ENCODE measurements at places on chromosomes 5 and 9. TPM values are rescaled to one million over a fixed set of nuclear protein-coding genes. Genes with fewer than 3 reads are reported as not detected.

- peak; percentile 29 for DNase-seq
Observed at GRCh38 chr5:172455087-172455381, 709 bp upstream of the SH3PXD2B start.

GRCh38 chr5:72125941-72126620, 18.8 kb downstream of the MAP1B start:
- no peak for DNase-seq

GRCh38 chr9:91994422-91994821, 44.4 kb upstream of the ROR2 start:
- DNase-seq, result no peak

DNA sequence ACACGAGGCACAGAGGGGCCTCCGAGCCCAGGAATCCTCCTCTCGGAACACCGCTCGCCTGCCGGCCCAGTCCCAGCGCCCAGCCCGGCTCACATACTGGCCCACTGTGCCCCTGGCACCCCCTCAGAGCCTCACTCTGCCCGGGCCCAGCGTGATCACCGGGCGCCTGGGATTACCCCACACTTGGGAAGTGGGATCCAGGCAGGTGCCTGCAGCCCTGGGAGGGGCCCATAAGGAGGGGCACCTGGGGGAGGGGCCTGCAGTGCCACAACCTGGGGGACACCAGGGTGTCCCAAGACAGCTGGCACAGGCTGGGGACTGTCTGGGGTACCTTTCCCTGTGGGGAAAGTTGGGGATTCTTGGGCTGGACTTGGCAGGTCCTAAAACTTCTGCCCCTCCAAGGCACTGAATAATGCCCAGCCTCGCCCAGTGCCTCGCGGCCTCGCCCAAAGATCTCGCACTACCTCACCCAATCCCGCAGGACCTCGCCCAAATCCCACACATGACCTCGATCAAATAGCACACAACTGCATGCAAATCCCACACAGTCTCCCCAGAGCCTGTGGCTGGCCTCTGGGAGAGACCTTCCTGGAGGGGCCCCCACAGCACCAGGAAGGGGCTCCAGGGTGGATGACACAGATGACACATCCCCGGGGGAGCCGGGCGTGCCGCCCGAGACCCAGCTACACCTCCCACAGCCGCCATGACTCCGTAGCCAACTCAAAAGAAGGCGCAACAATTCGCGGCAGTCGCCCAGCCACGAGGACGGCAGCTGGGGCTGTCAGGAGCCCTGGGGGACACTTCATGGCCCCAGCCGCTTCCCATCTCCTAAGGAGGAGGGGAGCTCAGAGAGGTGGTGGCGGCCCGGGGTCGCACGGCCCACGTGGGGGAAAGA, 13.7 kb downstream of the NOTCH1 start:
- DNase-seq, result no peak

DNA sequence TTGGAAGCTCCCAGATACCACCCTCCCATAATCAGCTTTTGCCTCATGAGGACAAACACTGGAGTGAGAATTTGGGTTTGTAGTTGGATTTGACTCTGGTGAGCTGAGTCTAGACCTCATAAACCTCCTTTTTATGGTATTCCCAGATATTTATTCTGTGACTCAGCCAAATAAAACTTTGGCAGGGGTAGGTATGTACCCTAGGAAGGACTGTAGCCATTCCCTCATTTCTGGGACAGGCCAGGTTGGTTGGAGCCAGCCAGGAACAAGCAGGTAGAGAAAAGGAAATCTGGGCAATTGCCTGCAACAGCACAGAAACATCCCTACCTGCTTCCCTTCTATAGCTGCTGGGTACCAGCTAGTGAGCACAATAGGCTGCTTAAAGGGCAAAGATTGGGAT, 19.4 kb downstream of the ENHO start:
- no peak for DNase-seq

- DNase-seq, result no peak
Observed at GRCh38 chr9:105241356-105242043, 3.0 kb upstream of the SLC44A1 start.

DNA sequence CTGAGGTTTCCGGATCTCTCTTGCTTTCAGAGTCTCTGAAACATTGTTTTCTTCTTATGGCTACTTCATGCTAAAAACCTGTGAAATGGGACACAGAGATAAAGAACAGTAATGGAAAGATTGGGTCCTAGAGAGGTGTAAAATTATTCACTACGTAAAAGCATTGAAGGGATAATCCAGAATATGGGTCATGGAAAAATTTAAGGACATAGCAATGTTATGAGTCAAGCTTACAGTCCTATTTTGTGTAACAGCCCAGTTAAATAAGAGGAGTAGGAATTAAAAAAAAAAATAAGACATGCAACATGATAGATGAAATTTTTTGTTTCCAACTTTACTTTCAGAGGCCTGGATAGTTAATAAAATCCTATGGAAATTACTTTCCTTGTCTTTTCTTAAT, 61.9 kb upstream of the ELL2 start:
- DNase-seq, result peak; percentile 34

- DNase-seq, result no peak
Observed at GRCh38 chr5:79567926-79568549, 44.2 kb upstream of the TENT2 start.

DNA sequence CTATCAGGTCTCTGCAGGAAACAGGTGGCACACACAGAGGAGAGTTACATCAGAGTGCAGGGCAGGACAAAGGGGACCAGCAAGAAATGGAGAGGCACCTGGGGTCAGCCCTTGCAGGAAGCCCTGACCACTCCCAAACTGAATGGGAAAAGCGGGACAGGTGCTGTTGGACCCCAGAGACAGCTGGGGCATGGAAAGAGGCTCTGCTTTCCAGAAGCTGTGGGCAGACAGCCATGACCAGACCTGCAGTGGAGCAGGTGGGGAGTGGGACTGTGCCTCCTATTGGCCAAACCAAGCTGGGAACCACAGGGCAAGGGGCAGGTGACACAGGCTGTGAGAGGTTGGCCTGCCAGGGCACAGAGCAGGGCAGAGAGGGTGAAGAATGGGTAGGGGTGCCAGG, 125.8 kb downstream of the BOD1 start:
- DNase-seq, result no peak

Gene TOR4A
- total RNA-seq, result 48.0 TPM

Gene PTGES
- total RNA-seq, result not detected
